Lower leg skin (tissue), 4 donors: ENCODE measurements at places on chromosomes 3 and 15. TPM values are rescaled to one million over a fixed set of nuclear protein-coding genes. Genes with fewer than 3 reads are reported as not detected.

Gene KCNMB2
- total RNA-seq, result not detected

Gene GPR149
- 0.26 TPM for total RNA-seq

Gene DNAJB8
- total RNA-seq, result not detected

Gene STAB1
- 12.0 TPM for total RNA-seq

Gene RHOV
- 96.8 TPM for total RNA-seq

Gene RTP1
- not detected for total RNA-seq

Gene WHAMM
- total RNA-seq, result 11.5 TPM

Gene CCRL2
- 1.1 TPM for total RNA-seq

Gene CYP1A2
- not detected for total RNA-seq

Gene KLHL40
- not detected for total RNA-seq

Gene ATP13A5
- 5.6 TPM for total RNA-seq

Gene GOLGA8T
- total RNA-seq, result 0.17 TPM

Gene FBXL2
- 0.76 TPM for total RNA-seq

Gene SPTBN5
- 1.3 TPM for total RNA-seq

Gene ARNT2
- total RNA-seq, result 2.2 TPM

Gene HAPLN3
- total RNA-seq, result 7.0 TPM

Gene KNG1
- total RNA-seq, result not detected

Gene EPHA6
- 0.23 TPM for total RNA-seq

GRCh38 chr3:99561056-99561455, 77.3 kb upstream of the COL8A1 start:
- DNase-seq, result no peak

DNA sequence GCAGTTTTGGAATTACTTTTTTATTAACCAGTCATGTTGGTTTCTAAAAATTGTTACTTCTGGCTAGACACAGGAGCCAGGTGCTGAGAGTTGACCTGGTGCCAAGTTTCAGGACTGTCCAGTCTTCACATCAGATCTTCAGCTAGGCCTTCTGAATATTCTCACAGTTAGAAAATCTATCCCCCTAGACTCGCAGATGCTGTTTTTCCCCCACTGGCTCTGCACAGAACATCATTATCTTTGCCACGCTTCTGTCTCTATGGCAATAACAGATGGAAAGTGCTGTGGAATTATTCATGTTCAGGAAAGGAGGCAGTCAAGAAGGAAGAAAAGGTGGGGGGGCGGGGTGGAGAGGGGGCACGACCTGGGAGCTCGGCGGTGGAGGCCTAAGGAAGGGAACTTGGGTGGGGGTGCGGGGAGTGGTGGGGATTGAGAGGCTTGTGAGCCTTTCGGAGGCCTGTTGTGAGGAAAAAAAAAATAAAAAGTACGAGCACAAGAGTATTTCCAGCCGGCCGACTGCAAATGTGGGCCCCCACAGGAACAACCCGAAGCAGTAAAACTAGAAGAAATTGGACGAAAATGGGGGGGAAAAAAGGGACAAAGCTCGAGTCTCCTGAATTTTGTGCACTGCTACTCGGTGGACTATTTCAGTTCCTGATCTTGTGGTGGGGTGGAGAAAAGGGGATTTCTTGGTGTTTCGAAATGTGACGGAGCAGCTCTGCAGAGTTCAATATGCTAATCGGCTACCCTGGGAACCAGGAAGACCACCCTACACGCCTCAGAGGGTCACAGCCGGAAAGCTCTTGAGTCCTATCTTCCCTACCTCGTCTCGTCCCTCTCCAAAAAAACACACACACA, 1.5 kb upstream of the SKIL start:
- DNase-seq, result peak; percentile 26

DNA sequence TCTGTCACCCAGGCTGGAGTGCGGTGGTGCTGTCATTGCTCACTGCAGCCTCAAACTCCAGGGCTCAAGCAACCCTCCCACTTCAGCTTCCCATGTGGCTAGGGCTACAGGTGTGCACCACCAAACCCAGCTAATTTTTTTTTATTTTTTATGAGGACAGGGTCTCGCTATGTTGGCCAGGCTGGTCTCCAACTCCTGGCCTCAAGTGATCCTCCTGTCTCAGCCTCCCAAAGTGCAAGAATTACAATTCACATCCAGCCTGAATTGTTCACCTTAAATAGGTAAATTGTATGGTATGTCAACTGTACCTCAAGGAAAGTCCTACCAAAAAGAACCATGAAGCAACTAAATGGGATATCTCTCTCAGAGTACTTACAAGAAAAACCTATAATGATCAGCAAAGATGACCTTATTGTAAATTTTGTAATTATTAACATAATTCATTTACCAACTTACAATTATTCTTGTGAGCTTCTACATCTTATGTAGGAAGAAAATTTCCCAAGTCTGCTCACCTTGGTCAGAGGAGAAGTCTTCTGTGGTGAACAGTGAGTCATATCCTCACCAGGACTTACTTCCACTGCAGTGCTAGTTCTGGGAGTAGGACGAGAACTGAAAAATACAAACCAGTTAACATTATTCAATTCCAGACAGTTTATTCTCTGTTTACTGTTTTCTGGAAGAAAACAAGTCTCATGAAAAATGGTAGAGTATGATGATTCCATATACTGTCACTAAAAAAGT, 54.4 kb downstream of the ULK4 start:
- DNase-seq, result no peak

- DNase-seq, result no peak
Observed at GRCh38 chr15:71359246-71359645, 244.0 kb downstream of the THSD4 start.

- no peak for DNase-seq
Observed at GRCh38 chr3:151962352-151962751, 88.9 kb downstream of the SUCNR1 start.

GRCh38 chr3:123480428-123480827, 31.5 kb upstream of the ADCY5 start:
- no peak for DNase-seq

GRCh38 chr3:34260271-34261000, 462.0 kb downstream of the PDCD6IP start:
- DNase-seq, result no peak

DNA sequence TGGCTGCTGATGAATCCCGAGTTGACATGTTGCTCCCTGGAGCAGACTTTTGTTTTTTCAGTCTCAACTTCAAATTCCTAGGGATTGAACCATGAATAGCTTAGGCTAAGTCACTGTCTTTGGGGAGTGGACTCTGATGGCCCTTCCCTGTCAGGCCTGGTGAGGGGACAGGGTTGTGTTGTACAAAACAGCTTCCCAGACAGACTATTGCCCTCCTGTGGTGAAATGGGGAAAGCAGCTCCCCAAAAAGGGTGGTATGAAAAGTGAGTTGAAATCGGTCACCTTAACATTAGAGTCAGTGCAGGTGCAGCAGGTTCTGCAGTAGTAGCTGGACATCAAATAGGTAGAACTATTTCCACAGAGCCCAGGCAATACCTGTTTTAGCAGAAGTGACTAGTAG, 775.6 kb downstream of the ROBO2 start:
- no peak for DNase-seq

- no peak for DNase-seq
Observed at GRCh38 chr15:49315391-49315823, 107.6 kb upstream of the FGF7 start.

GRCh38 chr15:83570756-83571155, 83.2 kb upstream of the ADAMTSL3 start:
- DNase-seq, result no peak

DNA sequence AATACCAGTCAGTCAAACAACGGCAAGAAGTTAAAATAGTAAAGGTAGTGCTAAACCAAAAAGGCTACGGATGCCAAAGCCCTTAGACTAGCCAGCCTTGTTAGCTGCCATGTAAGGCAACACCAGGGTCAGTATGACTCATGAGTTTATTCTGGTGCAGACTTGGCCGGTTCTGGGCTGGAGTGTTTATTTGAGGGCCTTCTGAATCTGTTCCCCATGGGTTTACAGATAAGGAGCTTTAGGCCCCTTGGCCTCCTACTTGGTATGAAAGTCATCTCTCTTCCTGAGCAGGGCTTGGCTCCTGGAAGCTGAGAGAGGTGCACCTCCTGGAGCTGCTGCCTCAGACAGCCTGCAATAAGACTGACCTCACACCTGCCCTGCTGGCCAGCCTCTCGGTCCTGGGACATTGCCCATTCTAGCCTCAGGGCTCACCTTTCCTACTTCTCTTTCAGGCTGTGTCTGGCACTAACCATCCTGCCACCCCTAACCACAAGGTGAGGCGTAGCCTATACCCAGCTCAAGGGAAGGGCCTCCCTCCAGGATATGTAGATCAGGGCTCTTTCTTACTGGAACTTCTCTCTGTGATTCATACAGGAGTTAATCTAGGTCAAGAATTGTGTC, 10.4 kb upstream of the RTP1 start:
- no peak for DNase-seq

- no peak for DNase-seq
Observed at GRCh38 chr15:82641129-82641798, 5.9 kb downstream of the CPEB1 start.

- DNase-seq, result no peak
Observed at GRCh38 chr15:48010316-48010715, 110.5 kb upstream of the SLC24A5 start.

DNA sequence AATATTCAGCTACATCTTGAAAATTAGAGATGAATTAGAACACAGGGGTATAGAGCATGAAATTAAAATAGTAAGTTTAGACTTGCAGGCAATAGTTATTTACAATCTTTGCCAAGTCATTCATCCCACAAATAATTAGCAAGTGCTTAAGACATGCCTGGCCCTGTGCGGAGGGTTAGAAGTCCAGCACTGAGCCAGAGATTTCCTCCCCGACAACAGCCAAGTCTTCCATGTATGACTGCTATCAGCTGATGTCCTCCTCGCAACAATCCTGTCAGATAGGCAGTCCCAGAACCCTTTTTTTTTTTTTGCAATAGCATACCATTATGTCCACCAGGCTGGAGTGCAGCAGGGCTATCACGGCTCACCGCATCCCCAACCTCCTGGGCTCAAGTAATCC, 14.6 kb downstream of the SIN3A start:
- no peak for DNase-seq

DNA sequence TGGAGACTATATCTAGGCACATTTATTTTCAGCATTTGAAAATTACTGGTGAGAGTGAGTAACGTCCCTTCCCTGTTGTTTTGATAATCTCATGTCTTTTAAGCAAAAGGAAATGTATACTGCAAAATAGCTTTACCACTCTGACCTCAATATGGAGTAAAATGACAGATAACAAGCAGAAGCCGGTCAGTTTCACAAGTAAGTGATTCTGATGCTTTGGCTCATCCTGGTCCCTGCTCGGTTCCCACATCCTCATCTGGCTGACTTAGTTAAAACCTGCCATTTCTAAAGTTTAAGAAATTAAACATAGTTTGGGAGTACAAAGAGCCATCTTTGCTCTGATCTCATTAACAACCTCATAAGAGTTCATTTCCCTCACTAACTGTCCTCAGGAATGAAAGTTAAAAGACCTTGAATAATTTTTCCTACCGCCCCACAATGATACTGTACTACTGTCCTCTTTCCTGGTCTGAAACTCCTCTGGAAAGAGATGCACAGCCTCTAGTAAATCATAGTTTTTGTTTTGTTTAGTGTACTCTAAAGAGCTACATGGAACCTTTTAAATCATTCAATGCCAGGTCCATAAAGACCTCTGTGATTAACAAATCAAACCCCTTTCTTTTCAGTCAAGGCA, 72.3 kb upstream of the ICE2 start:
- DNase-seq, result no peak

- no peak for DNase-seq
Observed at GRCh38 chr15:68187559-68187958, 17.6 kb downstream of the CALML4 start.

GRCh38 chr3:180277041-180277440, 240.3 kb upstream of the PEX5L start:
- no peak for DNase-seq

DNA sequence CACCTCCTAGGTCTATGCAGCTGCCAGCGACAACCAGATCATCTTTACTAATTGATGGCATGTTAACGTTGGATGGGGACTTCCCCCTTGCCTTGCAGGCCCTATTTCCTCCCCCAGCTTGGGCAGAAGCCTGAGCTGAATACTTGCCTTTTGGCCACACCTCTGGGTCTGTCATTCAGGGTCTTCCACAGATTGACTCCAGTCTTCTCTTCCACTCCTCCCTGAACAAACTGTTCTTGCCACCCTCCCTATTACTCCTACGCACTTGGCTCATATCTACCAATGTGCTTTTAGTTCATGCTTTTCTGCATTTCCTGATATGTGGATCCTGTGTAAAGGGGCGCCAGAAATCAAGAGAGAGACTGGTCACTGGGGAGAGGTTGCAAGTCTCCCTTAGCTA, 73.5 kb downstream of the DNASE1L3 start:
- no peak for DNase-seq

GRCh38 chr3:71489315-71489761, 94.2 kb downstream of the FOXP1 start:
- DNase-seq, result no peak

DNA sequence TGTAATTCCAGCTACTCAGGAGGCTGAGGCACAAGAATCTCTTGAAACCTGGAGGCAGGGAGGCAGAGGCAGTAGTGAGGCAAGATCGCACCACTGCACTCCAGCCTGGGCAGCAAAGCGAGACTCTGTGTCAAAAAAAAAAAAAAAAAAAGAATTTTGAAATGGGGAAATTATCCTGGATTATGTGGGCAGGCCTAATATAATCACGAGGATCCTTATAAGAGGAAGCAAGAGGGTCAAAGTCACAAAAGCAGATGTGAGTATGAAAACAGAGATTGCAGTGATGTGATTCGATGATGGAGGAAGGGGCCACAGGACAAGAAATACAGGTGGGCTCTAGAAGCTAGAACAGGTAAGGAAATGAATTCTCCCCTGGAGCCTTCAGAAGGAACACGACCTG, 159.6 kb downstream of the LEKR1 start:
- peak; percentile 43 for DNase-seq

- DNase-seq, result no peak
Observed at GRCh38 chr3:102083473-102083872, 234.2 kb downstream of the NFKBIZ start.

GRCh38 chr3:161388855-161389254, 17.5 kb upstream of the SPTSSB start:
- DNase-seq, result no peak

- no peak for DNase-seq
Observed at GRCh38 chr3:171239757-171240503, 213.4 kb upstream of the SLC2A2 start.

GRCh38 chr15:68274201-68274848, 3.2 kb upstream of the FEM1B start:
- DNase-seq, result no peak

- DNase-seq, result no peak
Observed at GRCh38 chr3:157093096-157093495, 66.9 kb downstream of the CCNL1 start.

GRCh38 chr3:181328346-181328745, 338.8 kb upstream of the DNAJC19 start:
- DNase-seq, result no peak

- DNase-seq, result no peak
Observed at GRCh38 chr3:45987368-45988291, 8.0 kb downstream of the FYCO1 start.

GRCh38 chr3:151926956-151927355, 53.5 kb downstream of the SUCNR1 start:
- no peak for DNase-seq

- DNase-seq, result peak; percentile 74
Observed at GRCh38 chr3:52429779-52430415, 15.0 kb downstream of the SEMA3G start.

DNA sequence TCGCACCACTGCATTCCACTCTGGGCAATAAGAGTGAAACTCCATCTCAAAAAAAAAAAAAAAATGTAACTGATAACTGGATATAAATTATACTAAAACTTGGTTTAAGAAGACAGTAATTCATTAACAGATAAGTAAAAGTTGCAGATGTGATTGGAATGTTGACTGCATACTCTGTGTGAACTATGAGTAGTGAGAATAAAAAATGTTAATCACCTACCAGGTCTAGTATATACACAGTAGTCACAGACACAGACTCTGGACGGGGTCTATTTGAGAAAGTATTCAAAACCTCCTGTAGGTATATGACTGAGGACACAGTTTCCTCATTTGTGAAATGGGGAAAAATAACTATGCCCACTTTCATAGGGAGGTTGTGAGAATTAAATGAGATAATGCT, 26.0 kb downstream of the GOLM2 start:
- no peak for DNase-seq
